A549 treated with GW870086 at 1 μM for 4 hours (cell line): ENCODE measurements at places on chromosomes 11 and 22. TPM values are rescaled to one million over a fixed set of nuclear protein-coding genes. Genes with fewer than 3 reads are reported as not detected.

CARD16 gene
- total RNA-seq = not detected in 5 replicates

GAS2L1 gene
- total RNA-seq = 24.7 to 37.0 TPM (median 34.7 TPM) in 5 replicates

NCAM1 gene
- not detected in 5 replicates for total RNA-seq

CASP5 gene
- total RNA-seq = not detected in 5 replicates
